ENCODE measurements at places on chromosomes 5 and 9.

DNA sequence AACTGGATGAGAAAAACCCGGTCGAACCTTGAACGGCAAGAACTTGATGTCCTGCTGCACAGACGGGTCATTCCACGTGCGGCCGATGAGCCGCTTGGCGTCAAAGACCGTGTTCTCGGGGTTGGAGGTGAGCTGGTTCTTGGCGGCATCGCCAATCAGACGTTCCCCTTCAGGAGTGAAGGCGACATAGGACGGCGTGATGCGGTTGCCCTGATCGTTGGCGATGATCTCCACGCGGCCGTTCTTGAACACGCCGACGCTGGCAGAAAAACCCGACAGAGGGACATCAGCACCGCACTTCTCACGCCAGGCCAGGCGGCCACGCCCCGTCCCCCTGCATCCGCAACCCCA, 519 bp downstream of the HSPA5 start:
- no peak for DNase-seq

DNA sequence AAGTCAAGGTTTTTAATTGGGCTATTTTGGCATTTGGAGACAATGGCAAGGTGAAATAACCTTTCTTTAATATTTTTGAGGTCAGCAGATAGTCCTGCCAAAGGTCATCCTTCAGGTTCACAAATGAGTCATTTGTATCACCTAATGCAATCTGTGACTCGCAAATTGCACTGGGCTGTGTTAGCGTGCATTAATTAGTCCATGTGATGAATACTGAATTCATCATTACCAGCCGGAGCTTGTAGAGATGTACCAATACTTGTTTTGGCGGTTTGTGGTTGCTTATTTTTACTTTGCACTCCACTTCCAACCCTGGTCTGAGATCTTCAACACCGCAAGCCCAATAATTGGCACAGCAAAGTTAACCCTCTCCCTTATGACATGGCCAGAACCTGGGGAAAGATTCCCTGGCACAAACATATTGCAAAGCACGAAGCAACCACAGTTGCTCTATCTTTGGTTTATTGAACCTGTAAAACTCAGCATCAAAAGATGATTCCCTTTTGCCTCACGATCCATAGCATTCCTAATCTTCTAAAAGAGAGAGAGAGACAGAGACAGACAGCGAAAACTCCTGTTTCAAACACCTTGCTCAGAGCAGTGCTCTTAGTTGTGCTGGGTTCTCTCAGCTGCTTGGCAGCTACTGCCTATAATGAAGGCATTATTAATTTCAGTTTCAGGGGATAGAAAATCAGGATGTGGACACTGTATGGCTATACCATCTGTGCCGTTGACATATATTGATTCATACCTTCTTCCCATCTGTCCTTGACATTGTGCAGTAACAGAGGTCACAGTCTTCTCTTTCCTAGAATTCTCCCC, 178.1 kb downstream of the EBF1 start:
- DNase-seq, result peak; percentile 48

DNA sequence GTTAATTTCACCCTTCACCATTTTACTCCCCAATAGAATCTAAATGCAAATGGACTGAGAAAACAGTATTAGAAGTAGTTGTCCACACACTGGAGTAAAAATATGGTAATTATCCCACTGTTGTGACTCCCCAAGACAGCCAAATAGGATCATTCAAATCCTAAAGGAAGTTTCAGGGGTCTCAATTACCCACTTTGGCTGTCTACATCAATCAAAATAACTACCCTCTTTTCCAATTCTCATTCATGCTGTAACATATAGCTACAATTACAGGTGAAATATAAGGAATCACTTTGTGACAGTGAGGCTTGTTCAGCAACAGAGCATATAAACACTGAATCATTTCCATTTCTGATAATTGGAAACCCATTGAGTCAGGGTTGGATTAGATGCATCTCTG, 220.1 kb downstream of the TMEM232 start:
- DNase-seq, result no peak

DNA sequence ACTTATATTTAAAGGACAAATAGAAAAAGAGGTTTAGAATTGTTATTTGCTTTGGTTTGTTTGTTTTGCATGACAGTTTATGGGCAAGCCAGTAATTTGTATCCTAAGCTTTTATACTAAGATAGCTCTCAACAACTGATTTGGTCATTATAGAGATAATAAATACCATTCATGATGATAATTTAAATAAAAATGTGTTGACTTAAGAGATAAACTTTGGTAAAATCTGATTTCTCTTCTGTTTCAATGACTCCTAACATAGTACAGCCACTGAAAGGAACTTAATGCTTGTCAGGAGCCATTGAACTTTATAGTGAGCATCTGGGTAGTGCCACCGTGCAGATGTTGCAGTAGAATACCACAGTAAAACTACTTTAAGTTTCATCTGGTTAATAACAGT, 160.7 kb upstream of the ACOT12 start:
- no peak for DNase-seq

- no peak for DNase-seq
These were observed 1.8 kb downstream of the TRIM7 start for GRCh38 chr5:181203093-181203711.

DNA sequence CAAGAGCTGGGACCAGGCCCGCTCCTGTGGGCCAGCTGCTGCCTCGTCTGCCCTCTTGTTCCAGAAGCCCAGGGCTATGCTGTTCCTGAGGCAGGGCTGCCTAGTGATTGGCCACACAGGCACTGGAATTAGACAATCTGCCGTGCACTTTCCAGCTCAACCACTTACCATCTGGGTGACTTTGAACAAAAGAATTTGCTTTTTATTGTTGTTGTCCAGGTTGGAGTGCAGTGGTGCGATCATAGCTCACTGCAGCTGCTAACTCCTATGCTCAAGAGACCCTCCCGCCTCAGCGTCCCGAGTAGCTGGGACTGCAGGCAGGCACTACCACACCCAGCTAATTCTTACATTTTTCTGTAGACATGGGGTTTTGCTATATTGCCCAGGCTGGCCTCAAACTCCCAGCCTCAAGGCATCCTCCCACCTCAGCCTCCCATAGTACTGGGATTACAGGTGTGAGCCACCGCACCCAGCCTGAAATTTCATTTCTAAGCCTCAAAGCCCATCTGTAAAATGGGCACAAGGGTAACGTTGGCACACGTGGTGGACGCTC, 1.2 kb upstream of the NEK6 start:
- peak; percentile 28 for DNase-seq

DNA sequence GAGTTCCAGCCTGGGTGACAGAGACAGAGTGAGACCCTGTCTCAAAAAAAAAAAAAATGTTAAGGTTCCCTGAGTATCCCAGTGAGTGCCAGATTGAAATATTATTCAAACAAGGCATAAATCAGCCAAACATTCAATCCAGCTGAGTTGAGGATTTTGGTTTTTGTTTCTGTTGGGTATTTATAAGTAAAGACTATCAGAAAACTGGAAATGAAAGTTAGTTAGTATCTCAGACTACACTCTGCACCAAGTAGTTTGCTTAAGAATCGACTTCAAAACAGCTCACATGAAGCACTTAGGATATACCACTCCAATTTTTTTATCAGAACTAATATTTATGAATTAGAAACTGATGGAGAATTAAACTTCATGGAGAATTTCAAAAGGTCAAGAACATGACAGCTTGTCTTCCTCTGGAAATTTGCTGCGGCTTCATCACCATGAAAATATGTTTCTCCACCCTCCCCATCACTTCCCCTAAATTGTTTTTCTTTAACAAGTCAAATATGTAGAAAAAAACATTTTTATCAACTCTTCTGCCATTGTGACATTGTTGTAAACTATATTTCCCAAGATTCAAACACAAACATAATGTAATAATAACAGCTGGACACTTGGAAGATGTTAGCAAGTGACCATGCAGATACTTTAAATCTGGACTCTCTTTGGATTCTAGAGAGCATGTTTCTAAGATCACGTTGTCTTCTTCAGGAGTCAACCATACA, 110.0 kb upstream of the PTGER4 start:
- DNase-seq, result no peak

DNA sequence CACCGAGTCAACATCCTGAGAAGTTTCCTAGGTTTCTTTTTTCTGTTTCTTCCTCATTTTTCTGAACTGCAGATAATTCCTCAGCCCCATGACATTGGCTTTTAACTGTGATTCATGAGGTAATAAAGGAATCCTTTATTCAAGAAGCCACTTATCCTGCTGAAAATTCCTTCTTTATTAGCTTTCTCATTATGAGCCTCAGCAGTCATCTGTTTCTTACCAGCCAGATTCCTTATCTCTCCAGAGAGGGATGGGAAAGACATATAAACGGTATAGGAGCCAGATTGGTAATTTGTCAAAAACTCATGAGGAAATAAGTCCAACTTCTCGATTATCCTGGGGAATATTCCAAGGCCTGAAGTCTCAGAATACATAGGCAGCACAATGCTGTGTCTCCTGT, 465.4 kb downstream of the ICE1 start:
- no peak for DNase-seq

- DNase-seq, result no peak
These were observed 244.7 kb downstream of the SEC61B start for GRCh38 chr9:99466781-99467180.

DNA sequence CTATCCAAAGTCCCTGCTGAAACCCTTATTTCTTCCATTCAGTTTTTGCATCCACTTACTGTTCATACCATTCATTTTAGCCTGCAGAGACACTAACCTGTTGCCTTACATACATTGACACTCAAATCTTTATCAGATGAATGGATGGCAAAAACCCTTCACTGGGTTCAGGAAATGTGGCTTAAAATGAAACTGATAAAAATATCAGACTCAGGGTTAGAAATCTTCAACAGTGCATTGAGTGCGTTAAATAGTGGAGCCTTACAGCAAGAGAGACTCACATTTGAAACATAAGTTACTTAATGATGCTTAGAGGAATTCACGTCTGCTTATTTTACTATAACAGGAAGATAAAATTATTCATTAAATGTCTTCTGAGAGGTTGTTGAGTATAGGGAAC, 28.0 kb upstream of the BNC2 start:
- DNase-seq, result no peak

DNA sequence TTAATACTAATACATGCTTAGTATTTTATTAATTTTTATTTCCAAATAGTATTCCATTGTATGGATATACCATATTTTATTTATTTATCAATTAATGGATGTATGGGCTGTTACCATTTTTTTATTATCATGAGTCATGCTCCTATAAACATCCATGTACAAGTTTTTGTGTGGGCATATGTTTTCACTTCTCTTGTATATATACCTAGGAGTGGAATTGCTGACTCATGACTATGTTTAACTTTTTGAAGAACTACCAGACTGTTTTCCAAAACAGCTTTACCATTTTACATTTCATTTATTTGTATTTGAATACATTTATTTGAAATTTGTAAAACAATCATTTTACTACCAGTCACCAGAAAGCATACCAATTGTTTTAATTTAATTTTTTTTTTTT, 14.1 kb upstream of the LRRC19 start:
- DNase-seq, result no peak

- DNase-seq, result no peak
These were observed 1.8 kb upstream of the LNPEP start for GRCh38 chr5:96933764-96934707.

DNA sequence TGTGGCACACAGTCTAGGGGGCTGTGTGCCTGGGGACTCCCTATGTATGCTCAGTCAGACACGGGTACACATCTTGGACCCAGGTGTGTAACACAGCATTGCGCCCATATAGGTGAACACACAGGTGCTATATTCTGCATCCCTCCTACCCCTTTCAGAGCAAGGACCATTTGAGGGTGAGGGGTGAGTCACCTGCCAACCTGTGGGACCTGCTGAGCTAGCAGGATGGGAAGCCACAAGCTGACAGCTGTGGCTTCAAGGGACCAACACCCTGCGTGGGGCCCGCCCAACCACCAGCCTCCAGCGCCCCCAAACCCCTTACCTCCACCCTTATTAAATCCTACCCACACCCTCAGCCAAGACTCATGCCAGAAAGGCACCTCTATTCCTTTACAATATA, 14.6 kb upstream of the AQP7 start:
- no peak for DNase-seq

- DNase-seq, result no peak
These were observed 64.1 kb upstream of the RAD23B start for GRCh38 chr9:107218829-107219485.

DNA sequence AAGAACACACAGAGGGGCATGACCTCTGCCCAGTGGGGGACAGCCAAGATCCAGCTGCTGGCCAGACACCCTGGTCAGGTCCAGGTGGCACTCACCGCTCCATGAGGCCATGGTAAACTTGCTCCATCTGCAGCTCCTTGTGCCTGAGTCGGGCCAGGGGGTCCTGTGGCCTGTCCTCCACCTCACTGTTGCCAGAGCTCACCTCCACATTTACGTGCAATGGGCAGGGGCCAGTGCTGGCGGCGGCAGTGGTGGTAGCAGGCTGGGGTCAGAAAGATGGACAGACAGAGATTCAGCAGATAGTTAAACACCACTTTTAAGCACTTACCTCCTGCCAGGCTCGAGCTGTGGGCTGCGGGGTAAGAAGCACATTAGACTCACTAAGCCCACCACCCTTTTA, 28.0 kb downstream of the AKNA start:
- DNase-seq, result no peak

GRCh38 chr5:14223372-14223771, 80.2 kb downstream of the TRIO start:
- DNase-seq, result no peak

DNA sequence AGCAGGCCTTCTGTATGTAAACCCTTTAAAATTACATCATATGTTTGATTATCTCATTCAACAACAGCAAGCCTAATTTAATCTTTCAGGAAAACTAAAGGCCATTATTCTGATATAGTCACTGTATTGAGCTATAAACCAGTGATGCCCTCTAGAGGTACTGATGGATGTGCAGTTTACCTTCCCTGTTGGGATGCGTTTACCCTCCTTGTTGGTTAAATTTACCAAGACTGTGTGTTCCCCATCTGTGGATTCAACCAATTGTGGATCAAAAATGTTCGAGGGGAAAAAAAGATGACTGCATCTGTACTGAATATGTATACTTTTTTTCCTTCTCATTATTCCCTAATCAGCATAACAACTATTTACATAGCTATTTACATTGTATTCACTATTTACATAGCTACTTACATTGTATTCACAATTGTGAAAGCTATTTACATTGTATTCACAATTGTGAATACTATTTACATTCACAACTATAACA, 3.7 kb upstream of the BAAT start:
- DNase-seq, result peak; percentile 20

GRCh38 chr5:74653991-74654390, 13.5 kb upstream of the ENC1 start:
- DNase-seq, result no peak

DNA sequence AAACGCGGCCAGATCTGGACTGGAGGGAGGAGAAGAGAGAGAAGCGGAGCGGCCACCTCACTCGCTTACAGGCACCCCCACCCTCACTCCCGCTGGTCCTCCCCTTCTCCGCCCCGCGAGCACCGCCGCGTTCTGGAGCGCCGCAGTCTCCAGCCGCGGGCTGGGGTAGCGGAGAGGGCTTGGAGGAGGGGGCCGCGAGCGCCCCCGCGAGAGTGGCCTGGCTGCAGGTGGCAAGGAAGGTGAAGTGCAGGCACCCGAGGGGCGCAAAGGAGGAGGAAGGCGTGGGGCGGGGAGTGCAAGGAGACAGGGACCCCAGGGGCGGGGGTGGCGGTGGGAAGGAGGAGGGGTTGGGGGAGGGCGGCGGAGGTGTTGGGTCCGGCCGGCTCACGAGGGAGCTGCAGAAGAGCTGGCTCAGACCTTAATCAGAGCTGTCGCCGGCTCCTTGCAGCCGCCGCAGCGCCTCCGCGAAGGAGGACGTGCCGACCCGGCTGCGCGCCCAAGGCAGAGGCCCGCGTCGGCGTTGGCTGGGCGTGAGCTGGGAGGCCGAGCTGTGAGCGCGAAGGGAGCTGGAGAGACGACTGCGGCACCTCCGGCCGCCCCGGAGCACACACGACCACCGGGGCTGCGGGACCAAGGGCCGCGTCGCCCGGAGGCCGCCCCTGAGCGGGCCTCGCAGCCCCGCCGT, at the start of gene DMRT3:
Gene DMRT3 (plus strand): TSS at position 398 of the 685 bp plus-strand sequence. CDS start 347 bp downstream, outside the sequence.
- no peak for DNase-seq

Data from NCI-H1694 treated with DMSO at 0.1 percent for 48 hours (cell line).